Neural crest cell (in vitro differentiated cells): ENCODE measurements at places on chromosomes 4 and X.
A peak's percentile ranks its signal among the peaks of the same experiment; 100 is the strongest.

GRCh38 chr4:113952452-113953029 lies 26.9 kb downstream of the ARSJ start:
- DNase-seq: peak; percentile 45

DNA sequence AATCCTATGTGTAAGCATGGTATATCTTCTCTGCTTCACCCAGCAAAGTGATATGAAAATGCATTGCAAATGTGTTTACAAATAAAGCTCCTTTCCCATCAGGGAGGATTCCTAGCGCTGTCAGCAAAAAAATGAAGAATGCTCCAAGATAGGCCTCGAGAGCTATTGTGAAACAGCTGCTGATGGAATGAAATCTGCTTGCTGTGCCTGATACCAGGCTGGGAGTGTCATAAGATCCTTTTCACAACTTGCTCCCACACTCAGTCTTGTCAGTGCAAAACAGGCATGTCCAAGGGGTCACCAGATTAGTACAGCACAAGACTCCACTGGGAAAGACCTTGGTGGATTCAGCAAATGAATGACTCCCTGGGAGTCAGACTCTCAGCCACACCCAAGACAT lies 34.1 kb downstream of the HNRNPH2 start:
- no peak for DNase-seq

DNA sequence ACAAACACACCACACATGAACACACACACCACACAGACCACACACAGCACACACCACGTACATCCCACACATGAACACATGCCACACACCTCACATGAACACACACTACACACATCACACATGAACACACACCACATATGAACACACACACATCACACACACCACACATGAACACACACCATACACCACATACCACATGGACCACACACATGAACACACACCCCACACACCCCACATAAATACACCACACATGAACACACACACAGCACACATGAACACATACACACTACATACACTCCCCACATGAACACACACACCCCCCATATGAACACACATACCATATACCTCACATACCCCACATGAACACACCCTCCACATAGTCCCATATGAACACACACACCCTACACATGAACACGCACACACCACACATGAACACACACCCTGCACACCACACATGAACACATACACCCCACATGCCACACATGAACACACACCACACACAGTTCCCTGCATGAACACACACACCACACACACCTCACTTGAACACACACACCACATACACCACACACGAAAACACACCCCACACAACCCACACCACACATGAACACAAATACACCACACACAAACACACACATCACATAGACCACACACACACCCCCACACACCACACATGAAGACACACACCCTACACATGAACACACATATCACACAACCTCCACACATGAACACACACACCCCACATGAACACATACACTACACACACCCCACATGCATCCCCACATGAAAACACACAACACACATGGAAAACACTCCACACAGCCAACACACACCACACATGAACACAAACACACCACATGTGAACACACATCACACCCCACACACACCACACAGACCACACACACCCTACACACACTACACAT lies 18.3 kb downstream of the PNMA6E start:
- DNase-seq: no peak

GRCh38 chr4:185700630-185701029 lies 111.4 kb downstream of the SORBS2 start:
- no peak for DNase-seq

DNA sequence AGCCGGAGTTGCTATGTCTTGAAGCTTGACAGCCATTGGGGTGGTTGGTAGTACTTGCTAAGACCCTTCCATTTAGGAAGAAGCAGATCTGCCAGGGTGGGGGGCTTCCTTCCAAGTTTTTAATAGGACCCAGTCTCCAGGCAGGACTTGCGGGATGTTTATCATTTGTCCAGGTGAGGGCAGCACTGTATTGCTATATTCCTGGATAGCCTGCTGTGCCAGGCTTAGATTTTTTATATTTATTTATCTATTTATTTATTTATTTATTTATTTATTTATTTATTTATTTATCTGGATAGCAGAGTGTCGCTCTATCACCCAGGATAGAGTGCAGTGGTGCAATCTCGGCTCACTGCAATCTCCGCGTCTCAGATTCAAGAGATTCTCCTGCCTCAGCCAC lies 87.4 kb upstream of the CT45A1 start:
- DNase-seq: no peak

DNA sequence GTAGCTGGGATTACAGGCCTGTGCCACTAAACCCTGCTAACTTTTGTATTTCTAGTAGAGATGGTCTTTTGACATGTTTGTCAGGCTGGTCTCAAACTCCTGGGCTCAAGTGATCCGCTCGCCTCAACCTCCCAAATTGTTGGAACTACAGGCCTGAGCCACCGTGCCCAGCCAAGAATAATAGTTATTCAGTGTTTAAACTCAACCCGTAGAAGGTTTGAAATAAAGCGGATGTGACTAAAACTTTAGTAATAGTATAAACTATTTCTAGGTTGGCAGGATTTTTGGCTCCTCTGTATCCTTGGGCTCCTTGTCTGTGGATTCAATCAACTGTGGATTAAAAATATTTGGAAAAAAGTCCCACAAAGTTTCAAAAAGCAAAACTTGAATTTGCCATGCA lies 37.8 kb downstream of the PCDH10 start:
- no peak for DNase-seq
